GM04504 (cell line): ENCODE measurements at places on chromosomes 12 and 14.

GRCh38 chr12:46300910-46301309, 32.1 kb upstream of the SLC38A1 start:
- DNase-seq: no peak

- DNase-seq: no peak
Observed at GRCh38 chr12:75704664-75705063, 193.3 kb upstream of the KRR1 start.

- no peak for DNase-seq
Observed at GRCh38 chr14:105933238-105933637, 406.9 kb downstream of the TMEM121 start.

GRCh38 chr12:52391618-52392002, 6.2 kb upstream of the KRT84 start:
- DNase-seq: no peak

- no peak for DNase-seq
Observed at GRCh38 chr12:40312982-40313576, 88.3 kb downstream of the LRRK2 start.

GRCh38 chr14:54640506-54640905, 73.6 kb downstream of the SAMD4A start:
- DNase-seq: no peak

DNA sequence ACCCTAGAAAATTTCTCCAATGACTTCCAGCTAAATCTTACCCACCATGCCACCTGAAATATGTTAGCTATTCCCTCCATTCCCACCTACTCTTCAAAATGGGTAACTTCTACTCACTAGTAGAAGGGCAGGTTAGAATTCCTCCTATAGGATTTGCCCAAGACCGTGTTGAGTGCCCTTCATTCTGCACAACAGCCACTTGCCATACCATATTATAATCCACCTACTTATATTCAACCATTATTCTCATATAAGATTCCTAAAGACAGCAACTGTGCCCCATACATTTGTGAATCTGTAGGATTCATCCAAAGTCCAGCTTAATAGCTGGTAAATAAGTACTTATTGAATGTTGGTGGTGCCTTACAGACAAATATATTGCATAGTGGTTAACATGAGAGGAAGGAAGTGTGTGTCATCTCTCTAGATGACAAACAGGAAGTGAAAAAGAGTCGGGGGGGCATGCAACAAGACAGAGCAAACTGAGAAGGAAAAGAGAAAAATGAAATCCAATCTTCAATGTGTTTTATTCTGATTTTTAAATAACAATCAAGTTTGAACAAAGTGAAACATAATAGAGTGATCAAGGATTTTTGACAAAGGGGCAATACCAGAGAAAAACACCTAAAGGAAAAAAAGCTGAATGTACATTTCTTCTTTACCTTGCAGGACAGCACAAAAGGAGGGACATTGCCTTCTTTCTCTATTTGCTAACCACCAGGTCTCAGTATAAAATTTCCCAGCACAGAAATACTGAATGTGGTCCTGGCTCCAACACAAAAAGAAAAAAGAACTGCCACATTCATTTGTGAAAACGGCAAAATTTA, 389.3 kb upstream of the USP15 start:
- DNase-seq: no peak

GRCh38 chr12:117010693-117011451, 88.3 kb downstream of the TESC start:
- DNase-seq: no peak

DNA sequence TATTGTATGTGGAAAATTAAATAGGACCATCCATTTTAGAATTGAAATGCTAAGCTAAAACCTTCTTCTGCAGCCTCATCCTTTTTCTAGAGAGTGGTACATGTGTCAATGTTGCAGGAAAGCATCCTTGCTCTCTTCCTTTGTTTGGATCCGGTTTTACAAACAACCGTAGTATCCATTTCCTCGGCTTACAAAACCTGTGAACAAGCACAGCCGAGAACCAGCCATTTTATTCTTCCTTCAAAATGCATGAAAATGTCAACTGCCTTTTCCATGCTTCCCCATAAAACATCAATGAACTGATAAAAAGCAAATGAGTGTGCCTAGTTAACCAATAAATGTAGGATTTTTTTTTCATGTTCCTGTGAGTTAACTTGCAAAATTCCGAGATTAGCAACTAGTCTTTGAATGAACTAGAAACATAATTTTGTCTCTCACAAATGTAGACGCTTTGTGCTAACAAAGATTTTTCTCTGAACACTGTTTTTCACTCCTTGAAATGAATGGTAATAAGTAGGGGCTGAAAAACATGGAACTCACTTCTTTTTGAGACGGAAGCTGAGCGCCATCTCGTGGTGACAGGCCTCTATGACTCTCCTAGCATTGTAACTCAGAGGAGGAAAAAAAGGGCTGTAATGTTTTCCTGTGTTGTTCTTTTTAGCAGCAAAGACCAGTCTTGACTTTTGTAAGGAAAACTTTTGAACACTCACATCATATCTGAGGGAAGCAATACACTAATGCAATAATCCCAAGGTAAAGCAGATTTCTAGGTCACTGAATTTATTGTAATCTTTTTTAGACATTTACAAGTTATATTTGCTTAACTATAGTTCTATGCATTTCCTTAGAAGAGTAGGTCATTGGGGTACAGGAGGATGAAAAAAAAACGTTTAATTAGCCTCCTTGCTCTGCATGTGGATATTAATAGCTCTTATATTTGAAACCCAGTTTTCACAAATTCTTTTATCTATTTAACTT, 157.4 kb upstream of the FOXG1 start:
- no peak for DNase-seq

- no peak for DNase-seq
Observed at GRCh38 chr14:89807151-89807550, 147.4 kb downstream of the EFCAB11 start.

GRCh38 chr12:98217257-98217656, 298.1 kb upstream of the TMPO start:
- DNase-seq: no peak

- no peak for DNase-seq
Observed at GRCh38 chr14:22487401-22487800, 101.6 kb downstream of the DAD1 start.

- DNase-seq: peak; percentile 47
Observed at GRCh38 chr12:47307680-47308399, 228.1 kb upstream of the AMIGO2 start.

DNA sequence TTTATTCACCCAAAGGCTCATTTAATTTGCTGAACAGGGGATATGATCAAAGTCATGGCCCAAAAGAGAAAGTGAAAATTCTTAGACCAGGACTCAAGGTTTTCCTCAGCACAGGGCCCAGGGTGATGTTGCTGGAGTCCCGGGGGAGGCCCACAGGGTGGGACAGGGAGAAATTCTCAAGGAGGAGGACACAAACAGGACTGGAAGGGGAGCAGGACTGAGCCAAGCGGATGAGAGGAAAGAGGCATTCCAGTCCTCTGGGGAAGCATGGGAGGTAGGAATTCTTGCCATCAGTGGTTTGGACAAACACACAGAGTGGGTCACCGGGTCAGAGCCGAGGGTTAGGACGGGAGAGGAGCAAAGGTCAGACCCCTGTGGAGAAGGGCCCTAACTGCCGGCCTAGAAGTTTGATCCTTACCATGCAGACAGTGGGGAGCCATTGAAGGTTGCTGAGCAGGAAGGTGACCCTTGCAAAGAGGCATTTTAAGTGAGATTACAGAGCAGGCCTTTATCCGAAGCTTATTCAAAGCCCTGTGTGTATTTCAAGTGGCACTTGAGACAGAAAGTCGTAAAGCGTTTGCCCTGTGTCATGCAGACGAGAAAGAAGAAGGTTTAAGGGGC, 68.4 kb upstream of the PTGR2 start:
- DNase-seq: no peak

DNA sequence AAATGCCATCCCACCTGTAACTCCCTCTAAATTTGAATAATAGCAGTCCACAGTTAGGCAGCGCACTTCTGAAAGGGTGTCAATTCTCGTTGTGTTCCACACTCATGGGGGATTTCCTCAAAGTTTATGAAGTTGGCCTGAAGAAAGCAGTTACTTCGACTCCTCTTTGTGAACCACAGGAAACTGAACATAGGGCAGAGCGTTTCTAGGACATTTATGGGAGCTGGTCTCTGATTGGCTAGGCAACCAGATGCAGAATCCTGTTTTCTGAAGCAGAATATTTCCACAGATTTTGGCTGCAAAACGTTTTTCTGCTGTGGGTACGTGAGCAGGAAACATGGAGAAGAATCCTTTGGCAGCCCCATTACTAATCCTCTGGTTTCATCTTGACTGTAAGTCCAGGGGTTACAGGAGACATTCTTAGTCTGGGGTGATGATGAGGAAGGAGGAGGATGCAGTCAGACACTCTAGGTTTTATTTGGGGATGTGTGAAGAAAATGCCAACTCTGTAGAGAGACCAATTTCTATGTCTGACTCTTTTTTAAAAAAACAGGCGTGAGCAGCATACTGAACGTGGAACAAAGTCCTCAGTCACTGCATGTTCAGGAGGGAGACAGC, 431.5 kb upstream of the OR4E1 start:
- DNase-seq: no peak
